Stimulated activated CD4-positive, alpha-beta T cell treated with anti-CD3 and anti-CD28 coated beads, TNF-alpha, amount 100 ng/mL, for 1 hour (primary cell): ENCODE measurements at places on chromosomes 12 and 14.

DNA sequence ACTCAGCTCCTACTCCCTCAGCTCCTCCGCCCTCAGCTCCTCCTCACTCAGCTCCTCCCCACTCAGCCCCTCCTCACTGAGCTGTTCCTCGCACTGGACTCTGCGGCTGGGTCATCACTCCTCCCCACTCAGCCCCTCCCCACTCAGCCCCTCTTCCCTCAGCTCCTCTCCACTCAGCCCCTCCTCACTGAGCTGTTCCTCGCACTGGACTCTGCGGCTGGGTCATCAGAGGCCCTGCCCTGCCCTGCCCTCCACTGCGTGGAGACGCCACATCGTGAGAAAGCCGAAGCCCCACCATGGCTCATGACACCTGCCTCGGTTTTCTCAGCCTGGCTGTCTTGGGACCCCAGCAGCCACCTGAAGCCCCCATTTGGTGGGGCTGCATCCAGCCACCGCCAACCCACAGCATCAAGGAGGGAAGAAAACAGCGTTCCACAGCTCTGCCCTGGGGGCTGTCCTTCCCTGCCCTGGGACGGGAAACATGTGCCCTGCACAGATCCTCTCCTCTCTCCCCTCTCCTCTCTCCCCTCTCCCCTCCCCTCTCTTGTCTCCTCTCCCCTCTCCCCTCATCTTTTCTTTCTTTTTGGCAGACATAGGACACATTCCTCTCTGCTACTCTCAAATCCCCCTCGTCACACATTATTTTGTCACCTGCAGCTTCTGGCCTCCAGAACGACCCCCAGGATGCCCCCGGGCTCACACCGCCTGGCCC lies 17.7 kb downstream of the NOC4L start:
- DNase-seq, result no peak

DNA sequence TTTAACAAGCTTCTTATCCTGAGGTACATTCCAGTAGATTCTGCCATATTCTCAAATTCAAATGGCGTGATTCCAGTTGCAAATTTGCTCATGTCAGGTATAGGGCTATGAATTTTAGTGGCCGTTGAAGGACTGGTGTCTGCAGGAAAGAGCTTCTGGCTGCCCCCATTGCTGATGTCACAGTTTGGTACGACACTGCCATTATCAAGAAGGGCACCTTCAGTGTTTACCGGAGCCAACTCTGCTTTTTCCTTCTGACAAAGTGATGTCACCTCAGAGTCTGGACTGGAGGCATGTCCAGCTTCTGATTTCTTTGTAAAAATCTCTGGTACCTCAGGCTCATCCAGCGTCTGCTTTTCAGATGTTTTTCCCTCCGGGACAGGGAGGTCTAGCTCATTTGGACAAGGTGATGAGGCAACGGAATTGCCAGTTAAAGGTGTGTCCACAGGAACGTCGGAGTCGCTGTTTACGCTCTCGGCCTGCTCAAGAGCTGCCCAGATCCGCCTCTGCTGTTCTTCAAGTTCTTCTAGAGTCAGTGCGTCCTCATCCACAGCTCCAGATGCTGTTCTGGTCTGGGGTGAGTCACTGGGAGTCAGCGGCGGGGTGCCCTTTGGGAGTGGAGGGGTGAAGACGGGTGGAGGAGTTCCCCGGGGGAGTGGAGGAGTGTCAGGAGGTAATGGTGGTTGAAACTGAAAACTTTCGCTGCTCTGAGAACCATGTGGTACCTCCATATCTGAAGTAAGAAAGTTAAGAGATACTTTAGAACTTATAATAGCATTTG lies 27.0 kb downstream of the ZCCHC8 start:
- DNase-seq, result no peak

DNA sequence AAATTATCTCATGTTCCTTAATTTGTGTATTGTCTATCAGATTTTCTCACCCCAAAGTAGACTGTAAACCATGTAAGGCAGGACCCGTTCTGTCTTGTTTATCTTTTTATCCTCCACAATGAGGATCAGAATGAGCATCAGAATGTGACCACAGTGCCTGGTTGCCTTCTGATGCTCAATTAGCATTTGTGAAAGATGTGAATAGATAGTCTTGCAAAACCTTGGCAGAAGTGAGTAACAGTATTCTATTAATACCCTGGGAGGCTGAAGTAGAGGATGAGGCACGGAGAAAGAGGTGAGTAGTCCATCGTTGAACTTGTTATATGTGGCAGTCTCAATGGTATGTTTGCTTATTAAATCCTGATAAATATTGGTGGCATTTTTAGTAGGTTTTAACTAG lies 781.4 kb downstream of the NRXN3 start:
- DNase-seq, result no peak

DNA sequence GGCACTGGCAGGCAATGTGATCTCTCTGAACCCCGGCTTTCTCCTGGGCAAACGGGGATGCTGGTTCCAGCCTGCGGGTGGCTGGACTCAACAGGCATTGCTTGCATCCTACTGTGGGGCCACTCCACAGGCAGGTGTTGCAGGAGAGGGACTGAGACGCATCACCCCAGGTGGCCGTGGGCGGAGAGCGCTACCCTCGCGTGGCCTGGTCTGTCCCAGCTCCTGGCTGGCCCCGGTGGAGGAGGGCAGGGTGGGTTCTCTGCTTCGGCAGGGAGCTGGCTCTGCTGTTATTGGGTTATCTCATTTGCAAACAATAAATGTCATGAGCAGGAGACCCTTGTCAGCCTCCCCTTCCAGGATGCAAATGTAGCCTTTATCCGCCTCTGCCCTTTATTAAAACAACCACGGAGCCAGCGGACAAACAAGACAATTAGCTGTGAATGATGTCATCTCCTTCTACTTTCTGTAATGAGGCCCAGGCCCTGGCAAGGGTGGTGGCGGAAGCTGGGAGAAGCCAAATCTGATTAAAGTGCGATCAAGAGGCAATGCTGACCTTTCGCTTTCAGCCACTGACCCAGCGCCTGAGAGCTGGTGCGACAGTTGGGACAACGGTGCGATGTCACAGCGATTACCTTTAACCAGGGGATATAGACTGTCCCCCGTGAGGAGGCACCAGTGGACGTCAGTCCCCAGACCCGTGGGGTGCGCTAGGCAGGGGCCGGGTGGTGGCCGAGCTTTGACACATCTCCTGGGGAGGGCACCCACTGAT lies 161.8 kb downstream of the KIF26A start:
- no peak for DNase-seq

DNA sequence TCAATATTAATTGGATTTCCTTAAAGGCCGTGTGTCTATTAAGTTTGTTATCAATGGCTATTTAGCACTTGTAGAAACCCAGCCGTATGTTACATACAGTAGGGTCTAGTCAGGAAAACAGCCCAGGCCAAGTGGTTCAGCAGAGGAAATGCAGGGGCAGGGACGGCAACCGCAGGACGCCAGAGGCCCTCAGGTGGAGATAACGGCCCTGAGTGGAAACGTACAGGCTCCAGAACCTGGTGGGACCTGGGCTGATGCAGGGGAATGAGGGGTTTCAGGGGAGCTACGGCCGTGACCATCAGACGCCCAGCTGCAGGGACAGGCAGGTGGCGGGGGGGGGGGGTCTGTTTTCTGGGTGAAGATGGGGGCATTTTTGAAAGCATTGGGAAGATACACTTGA lies 3.7 kb upstream of the ANKLE2 start:
- DNase-seq, result no peak

- DNase-seq, result no peak
Observed at GRCh38 chr14:62364800-62365280, 602.6 kb downstream of the SNAPC1 start.

- DNase-seq, result no peak
Observed at GRCh38 chr14:72796935-72797334, 97.0 kb downstream of the DPF3 start.

DNA sequence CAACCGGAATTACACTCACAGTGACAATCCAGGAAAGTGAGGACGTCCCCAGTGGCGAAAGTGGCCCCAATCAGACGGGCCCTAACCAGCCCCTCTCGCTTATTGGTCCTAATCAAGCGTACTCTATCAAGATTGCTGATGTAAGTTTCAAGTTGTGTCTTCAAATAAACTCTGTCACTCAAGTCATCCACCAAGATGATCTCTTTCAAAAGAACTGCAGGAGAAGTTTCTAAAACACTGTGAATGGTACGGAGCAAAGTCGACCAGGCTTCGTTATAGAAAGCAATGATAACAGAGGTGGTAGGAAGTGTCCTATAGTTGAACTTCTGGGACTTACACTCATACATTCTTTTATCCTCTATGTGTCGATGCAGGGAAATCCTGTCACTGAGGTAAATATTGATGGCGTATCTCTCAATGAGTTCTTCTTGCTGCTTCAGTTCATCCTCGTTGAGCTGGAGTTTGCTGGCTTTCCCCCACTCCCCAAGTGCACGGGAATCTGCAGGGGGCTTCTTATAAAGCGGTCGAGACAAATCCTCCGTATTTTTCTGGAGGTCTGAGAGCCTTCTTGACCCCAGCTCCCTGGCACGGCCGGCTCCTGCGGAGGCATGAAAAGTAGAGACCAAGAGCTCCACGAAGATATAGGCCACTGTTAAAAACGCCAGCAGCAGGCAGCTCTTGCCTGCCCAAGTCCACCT lies 604 bp downstream of the GALNT4 start:
- no peak for DNase-seq

- no peak for DNase-seq
Observed at GRCh38 chr12:98869886-98870503, 224.9 kb downstream of the APAF1 start.

- no peak for DNase-seq
Observed at GRCh38 chr12:27984275-27984674, 11.7 kb upstream of the PTHLH start.

- no peak for DNase-seq
Observed at GRCh38 chr12:29578070-29578469, 80.6 kb upstream of the OVCH1 start.

GRCh38 chr14:71812693-71813092 lies 119.5 kb upstream of the RGS6 start:
- DNase-seq, result no peak

GRCh38 chr14:33679461-33680225 lies 271.2 kb downstream of the EGLN3 start:
- no peak for DNase-seq

GRCh38 chr14:38866461-38866860 lies 236.6 kb downstream of the SEC23A start:
- DNase-seq, result no peak

- DNase-seq, result no peak
Observed at GRCh38 chr12:95481072-95481471, 7.1 kb downstream of the METAP2 start.

DNA sequence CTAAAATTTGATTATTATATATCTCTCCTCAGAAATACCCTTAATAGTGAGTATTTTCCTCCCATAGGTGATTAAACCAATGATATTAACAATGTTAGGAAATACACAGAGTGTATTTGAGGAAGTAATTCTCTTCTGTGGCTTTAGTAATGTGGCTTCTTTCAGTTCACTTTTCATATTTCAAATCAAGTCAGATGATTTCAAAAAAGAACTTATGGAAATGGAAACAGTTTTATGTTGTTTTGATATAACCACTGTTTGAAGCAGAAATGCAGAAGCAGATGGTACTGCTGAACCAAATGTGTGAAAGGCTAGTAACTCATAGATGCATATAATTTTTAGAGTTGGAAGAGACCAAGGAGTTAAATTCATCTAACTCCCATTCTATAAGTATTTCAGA lies 1.9 kb upstream of the GPR33 start:
- DNase-seq, result no peak

GRCh38 chr12:71460318-71460717 lies 20.7 kb downstream of the LGR5 start:
- no peak for DNase-seq

DNA sequence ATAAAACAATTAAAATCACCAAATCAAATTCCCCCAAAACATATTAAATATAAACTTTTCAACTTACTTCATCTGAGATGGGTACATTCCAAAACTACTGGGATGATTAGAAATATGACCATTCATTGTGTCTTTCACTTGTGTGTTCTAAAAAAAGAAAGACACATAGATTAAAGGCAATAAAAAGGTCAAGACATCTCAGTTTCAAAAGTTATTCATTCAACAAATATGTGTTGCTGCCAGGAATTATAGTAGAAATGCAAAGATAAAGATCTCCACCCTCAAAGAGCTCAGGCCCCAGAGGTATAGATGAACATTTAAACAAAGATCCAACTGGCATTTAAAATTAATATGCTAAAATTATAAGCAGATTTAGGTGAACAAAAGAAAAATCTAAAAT lies 106.4 kb downstream of the EPS8 start:
- no peak for DNase-seq

DNA sequence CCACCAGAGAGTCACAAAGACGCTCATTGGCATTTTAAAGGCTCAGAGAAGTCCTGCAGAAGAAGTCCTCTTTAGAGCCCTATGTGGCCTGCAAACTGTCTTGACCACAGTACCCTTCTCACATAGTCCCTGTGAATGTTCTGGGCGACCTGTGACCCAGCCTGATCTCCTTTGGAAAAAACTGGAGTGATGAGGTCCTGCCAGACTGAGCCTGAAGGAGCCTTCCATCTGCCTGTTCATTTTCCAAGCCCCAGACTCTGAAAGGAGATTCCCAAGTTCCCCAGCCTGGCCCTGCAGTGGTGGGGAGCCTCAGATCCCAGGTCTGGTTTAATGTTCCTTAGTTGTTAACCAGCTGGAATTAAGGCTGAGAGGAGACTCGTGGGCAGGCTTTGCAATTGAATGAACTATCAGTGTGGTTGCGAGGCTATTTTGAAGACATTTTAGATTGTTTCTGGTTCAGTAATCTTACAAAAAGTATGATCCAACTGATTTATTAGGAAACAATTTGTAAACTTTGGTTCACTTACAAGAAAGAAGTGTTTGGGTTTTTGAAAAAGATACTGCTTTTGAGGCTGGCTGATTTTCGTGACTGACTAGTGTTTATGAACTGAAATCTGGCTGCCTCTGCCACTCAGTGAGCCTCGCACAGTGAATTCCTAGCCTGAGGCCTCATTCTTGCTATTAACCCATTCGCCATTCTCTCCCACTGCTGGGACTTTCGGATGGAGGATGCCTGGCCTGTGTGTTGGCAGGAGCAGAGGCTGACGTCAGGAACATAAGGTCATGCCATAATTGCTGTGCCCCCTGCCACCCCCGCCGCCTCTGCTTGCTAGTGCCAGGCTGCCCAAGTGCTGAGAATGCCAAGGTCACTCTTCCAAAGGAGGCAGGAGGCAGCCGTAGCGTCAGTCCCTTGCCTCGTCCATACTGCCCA lies 249.0 kb downstream of the CACNA1C start:
- no peak for DNase-seq

DNA sequence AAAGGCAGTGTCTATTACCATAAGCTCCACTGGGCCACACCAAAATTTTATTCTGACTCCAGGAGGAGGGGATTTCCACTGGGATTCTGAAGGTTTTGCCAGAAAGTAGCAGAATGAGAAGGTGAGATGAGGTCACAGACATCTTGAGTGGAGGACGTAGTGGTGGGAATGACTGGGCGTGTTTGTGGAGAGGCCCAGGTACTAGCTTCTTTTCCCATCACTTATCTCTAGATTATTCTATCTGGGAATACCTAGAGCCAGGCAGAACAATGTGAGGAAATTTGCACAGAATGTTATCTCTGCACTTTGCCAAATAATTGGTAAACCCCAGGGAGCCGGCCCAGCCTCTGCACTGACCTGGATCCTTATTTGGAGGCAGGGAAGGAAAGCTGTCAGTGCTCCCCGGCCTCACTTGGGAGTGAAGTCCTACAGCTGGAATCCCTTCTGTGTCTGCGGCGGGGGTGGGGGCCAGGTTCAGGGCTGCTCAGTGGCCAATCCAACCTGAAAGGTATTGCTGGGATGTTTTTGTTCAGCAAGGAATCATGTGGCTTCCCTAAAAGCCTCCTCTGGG lies 129.4 kb downstream of the C12orf75 start:
- DNase-seq, result no peak

- DNase-seq, result no peak
Observed at GRCh38 chr12:49525942-49526341, 12.9 kb upstream of the KCNH3 start.
